Caudate nucleus (tissue), 63 donors: ENCODE measurements at places on chromosomes 7 and 10.

- no peak for DNase-seq
These were observed 7.2 kb upstream of the EPHA1 start for GRCh38 chr7:143415742-143416397.

DNA sequence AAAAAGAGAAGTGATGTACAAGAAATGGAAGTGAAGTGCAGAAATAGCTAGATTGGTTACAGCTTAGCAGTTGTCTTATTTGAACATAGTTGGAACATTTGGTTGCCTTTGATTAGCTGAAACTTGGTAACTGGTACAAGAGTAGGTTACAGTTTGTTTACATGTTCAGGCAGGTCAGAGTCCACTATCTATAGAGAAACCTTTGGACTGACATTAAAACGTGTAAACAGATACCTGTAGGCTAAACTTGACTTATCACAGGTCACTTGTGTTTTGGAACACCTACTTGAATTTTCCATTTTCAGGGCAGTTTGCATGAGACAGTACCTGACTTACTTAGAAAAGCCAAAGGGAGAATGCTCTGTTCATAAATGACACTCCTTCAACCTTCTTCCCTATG is 28.5 kb upstream of the CYP2C8 start:
- DNase-seq = no peak

DNA sequence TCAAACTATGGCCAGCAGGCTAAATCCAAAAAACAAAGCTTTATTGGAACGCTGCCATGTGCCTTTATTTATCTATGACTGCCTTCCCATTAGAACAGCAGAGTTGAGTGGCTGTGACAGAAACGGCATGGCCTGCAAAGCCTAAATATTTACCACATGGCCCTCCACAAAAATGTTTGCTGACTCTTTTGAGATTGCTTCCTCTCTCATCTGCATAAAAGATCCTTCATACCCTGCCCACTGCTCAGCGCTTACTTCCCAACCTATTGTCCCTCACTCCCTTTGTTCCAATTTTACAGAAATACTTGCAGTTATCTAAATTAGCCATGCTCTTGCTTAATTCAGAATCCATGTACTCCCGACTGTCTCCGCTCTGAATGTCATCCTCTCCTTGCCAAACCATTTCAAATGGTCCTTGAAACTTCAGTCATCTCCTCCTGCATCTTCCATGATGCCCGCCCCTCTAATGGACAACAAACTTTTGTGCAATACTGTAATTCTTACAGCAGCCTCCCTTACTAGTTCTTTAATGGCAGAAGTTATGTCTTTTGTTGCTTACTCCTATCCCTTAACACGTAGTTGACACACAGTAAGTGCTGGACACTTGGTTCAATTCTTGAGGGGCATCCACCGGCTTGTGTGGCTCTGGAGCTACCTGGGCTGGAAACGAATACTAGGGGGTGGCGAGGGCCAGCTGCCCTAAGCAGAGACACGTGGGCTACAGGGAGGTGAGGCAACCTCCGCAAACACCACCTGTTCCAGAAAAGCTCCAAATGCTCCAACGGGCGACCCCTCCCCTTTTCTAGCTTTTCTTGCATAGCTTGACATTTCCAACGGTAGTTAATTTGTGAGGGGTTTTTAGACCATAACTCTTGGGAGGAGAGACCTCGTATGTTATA is 832 bp downstream of the XRCC2 start:
- DNase-seq = no peak

DNA sequence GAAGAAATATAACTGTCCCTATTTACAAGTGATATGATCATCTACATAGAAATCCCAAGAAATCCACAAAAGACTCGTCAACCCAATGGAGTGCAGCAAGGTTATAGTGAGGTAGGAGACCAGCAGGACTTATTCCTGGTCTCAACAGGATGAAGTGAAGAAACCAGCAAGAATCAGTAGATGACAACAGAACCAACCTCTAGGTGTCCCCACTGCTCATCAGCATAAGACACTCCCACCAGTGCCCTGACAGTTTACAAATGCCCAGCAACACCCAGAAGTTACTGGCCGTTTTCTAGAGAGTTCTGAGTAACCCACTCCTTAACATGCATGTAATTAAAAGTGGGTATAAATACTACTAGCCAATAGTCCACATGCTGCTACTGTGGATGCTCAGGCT is 470.5 kb upstream of the LRRTM3 start:
- no peak for DNase-seq

DNA sequence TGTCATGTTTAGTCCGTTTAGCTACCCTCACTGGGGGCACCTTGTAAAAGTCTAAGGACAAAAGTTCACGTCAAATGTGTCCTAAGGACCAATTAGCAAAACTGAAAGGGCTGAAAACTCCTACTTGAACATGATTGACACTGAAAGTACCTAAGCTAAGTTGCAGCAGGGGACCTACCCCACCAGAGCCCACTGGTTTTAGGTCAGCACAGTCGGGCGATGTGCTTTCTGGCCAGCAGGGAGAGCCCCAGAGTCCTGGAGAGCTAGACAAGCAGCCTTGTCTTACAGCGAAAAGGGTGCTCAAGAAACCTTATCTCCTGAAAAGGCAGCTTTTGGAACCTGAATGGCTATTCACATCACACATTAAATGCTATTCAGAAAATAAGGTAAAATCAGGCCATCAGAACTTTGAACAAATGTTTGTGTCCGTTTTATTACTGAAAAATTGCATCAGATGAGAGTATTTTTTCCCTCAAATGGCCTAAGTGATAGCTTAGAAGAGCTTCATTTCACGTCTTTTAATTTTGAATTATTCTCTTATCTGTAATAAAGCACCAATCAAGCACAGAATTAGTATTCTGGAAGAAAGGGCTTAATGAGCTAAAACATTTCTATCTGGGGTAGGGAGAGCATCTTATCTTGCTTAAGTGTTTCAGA is 52.2 kb upstream of the MKI67 start:
- DNase-seq = no peak

DNA sequence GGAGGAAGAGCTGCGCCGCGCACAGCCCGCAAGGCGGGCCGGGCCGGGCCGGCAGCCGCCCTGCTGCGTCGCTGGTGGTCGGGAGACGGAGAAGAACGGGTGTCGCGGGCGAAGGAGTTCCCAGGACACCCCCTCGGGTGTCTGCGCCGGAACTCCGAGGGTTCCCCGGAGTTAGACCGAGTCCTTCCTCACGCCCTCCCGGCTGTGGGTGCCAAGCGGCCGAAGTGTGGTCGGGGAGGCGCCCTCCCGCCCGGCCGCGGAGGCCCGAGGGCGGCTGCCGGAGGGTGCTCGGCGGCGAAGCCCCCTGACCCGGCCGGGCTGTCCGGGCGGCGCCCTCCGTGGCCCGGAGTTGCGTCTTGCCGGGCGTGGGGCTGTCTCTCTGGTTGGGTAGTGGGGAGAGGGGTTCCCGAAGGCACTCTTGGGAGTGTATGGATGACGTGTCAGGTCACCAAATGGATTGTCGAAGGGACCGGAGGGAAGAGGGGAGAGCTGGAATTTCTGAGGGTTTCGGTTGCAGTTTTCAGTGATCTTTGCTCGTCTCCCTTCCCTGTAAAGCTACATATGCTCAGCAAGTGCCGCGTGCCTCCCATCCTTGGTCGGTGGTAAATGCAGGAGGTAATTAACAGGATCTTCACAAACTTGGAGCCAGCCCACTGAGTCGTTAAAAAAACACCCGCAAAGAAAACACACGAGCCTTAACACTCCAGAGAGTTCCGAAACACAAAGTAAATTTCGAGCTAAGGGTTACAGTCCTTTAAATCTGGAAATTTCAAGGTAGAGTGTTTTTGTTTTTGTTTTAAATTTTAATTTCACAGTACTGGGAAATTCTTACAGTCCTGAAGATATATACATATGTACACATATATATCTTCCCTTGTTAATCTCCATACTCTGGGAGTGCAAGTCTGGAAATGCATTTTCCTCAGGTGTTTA is 871 bp downstream of the ST7 start:
- DNase-seq = peak; percentile 56

DNA sequence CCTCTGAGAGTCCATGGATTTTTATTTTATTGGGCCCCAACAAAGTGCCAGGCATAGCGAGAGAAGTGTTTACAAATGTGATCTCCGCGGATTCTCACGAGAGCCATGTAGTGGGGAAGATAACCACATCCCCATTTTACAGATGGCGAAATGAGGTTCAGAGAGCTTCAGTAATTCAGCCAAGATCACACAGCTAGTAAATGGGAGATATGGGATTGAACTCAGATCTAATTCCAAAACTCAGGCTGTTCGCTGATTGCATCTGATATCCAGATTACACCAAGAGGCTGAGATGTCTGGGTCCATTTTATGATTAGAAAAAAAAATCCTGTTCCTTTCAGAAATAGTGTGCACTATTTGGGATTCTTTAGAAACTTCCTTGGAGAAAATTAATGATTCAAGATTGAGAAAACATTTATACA is 1.3 kb downstream of the FAS start:
- DNase-seq = no peak

DNA sequence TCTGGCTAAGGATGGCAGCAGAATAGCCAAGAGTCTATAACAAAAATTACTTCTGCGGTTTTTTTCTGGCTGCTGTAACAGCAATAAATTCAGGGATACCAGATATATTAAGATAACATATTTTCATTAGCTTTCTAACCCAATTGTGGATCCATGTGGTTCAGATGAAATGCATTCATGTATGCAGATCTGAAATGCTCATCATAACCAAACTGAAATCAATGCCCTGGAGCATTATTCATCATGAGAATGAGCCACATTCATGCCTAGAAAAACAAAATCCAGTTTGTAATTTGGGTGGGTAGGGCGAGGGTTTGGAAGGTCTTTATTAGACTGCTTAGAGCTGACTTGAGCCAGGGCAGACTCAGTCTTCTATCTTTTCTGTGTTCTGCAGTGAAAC is 69.8 kb upstream of the SEMA3A start:
- no peak for DNase-seq

DNA sequence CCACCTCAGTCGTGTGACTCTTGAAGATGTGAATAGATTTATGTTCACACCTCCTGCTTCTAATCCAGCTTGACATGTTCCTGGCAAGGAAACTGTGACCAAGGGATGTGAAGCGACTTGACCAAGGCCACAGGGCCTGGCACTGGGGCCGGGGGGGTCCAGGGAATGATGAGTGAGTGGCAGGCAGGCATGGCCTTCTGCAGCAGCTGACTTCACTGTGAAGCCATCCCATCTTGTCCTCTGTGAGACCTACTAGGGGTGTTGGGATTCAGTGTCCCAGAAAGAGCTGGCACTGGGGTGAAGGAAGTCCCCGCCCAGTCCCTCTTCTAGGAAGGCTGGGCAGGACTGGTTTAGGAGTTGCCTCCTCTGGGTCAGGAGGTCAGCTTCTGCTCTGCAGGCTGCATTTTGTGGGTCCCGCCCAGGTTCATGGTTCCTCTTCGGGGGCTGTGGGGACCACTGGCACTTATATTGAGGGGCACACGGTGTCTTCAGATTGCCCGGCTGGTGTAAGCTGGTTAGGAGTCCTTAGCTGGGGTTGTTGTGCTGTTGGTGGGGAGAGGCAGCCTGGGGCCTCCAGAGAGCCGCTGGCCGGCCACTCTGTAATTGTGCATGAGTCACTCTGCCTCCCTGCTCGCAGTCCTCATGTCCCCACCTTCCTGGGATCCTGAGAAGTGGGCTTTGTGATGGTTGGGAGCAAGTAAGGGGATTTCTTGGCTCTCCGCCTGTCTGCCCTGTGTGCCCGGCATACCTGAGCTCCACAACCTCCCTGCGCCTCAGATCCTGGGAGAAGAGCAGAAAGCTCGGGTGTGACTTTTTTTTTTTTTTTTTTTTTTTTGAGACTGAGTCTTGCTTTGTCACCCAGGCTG is 11.0 kb downstream of the ZMIZ1 start:
- DNase-seq = no peak

GRCh38 chr10:79248341-79249185 is 98.7 kb upstream of the PPIF start:
- DNase-seq = peak; percentile 16

DNA sequence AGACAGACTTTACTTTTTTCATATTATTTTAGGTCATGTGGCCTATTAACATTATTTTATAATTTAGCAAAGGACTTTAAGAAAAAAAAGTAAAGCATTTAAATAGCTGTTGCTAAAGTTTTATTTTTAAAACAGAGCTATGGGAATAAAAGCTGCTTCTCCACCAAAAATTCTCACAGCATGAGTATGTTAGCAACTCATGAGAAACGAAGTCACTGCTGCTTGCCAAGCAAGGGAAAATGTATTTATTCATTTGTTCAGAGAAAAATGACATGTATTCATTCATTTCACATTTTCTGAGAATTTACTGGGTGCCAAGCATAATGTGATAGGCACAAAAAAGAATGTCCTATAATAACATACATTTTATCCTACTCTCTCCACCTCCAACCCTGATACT is 5.1 kb downstream of the LRRC72 start:
- no peak for DNase-seq

GRCh38 chr7:11570922-11571550 is 261.0 kb downstream of the THSD7A start:
- DNase-seq = no peak

GRCh38 chr10:18474118-18474455 is 177.3 kb downstream of the NSUN6 start:
- DNase-seq = no peak

DNA sequence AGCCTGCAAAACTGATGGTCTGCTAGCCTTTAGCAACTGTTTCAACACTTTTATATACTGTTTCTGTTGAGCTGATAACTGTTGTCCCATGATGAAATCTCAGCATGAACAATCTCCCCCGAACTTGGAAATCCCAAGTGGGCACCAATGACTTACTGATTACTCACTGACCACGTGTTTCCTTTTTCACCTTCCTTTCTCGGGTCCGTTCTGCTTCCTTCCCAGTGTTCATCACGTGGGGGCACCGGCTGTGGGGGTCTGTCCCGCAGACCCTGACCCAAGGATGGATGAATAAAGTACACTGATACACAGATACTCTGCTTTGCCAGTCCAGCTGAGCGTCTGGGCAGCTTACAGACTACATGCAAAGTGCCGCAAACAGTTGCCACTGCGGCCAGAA is 39.0 kb upstream of the RASGEF1A start:
- DNase-seq = no peak

GRCh38 chr10:78777466-78777865 is 291.3 kb upstream of the ZMIZ1 start:
- no peak for DNase-seq

DNA sequence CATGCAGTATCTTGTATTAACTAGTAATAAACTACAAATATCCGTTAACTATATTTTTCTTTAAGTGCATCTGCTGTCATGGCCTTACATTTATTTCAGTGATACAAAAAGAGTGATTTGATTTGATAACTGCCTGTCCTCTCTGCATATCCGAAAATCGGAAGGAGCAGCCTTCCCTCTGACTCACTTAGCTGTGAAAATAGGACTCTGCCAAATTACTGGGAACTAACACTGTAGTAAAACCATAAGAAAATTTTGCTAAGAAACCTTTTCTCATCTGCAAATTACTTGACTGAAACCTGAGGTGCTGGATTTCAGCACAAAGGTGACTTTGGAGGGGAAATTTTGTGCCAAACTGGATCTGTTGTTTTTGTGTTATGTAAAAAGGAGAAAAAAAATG is 176.6 kb upstream of the MKLN1 start:
- no peak for DNase-seq

DNA sequence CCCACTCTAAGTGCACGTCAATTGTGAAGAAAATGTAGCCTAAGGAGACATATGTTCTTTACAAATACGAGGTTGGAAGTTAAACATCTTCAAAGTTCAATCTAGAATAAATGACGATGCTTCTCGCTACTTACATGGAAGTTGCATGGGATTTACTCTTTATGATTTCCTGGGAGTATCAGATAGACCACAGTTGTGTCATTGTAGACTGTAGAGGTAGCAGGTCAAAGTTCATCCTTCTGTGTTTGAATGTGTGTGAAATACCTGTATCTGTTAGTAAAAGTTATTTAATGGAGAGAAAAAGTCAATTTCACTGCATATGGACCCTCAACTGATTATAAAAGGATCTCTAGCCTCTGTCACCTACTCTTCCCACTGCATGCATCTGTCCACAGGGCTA is 112.6 kb downstream of the C1GALT1 start:
- DNase-seq = no peak

GRCh38 chr7:156475179-156475578 is 165.4 kb upstream of the RNF32 start:
- no peak for DNase-seq
